ENCODE measurements at places on chromosomes 6 and 20.

GRCh38 chr6:119105282-119105681, 26.8 kb upstream of the FAM184A start:
- no peak for DNase-seq

DNA sequence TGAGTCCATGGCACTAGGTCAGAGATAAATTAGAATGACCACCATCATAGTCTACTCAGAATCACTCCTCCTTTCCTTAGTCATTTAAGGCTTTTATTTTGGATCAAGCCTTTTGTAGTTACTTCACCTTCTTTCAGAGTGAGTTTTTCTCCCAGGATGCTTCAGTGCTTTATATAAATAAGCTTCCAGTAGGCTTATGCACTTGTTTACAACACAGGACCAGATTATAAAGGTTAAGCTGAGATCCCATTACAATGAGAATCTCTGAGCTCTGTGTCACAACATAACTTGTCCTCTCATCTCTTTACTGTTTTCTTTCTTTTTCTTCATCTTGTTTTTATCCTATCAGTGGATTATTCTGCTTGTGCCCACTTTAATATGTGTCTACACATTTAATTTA, 47.9 kb downstream of the CEP57L1 start:
- DNase-seq, result no peak

DNA sequence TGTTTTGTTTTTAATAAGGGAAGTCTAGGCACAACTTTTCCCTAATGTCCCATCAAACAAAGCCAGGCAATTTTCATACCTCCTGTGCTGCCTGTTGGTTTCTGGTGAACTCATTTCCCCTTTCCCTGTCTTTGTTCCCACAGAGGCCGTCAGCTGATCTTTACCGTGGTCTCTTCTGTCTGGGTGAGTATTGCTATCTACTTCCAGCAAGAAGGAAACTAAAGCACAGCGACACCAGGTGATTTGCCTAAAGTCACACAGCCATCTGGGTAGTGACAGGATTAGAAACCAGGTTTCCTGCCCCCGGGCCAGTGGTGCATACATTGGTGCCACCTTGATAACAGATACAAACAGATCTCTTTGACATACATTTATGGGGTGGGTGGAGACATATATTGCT, 59.6 kb downstream of the RAB44 start:
- DNase-seq, result no peak

DNA sequence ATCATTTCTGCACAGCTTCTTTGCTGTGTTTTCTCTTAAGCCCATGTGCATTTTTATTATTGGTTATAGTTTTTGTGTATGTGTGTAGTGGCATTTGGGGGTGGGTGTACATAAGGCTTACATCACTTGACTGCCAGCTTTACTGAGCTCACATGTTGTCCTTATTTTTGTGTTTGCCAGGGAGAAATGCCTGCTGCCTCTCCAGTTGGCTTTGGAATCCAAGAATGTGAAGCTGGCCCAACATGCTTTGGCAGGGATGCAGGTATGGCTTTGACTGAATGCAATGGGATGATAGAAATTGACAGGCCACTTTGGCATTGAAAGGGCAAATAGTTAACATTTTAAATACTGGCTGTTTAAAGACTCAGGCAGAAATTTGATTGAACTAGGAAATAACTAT, 11.4 kb downstream of the PBOV1 start:
- DNase-seq, result no peak

DNA sequence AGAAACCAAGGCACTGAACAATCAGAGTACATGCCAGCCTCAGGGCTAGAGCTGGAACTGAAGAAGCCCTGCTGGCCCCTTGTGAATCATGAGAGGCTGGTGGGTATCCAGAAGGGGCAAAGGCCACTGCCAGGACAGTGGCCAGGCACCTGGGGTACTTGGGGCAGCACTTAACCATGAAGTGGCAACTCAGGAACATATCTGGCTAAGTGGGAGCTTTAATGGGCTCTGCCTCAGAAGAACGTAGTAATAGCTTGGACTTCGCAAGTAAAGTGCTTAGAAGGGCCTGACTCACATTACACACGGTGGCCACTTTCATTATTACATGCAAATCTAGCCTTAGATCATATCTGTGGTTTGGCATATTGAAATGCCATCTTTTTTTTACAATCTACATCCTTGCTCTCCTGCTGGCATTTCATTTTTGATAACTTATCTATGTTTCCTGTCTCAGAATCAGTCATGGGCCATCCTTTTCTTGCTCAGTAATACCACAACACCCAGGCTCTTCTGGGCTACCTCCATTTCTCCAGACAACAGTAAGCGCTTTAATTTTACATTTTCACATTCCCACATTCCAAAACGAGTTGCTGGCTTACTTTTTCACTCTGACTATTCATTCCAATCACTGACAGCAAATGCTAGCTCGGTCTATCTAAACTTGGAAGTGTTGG, 21.6 kb downstream of the NAPB start:
- no peak for DNase-seq

- DNase-seq, result no peak
Measured at GRCh38 chr6:140663772-140664171, 1289.3 kb upstream of the CITED2 start.

GRCh38 chr20:51542033-51542570, 417 bp downstream of the NFATC2 start:
- no peak for DNase-seq

DNA sequence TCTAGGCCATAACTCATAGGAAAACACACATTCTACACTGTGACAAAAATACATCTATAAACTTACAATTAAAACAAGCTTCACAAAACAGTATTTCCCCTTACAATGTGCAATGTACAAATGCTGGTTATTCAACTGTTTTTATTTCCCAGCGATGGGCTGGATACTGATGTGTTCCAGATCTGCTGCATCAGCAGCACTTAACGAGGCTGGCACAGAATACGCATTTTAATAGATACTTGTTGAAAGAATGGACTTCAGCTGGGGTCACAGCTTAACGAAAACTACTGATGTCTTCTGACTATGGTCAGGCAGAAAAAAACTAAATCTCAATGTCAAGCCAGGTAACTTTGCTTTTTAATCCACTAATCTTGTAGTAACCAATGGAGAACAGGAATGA, 70.9 kb downstream of the B4GALT5 start:
- DNase-seq, result no peak

- no peak for DNase-seq
Measured at GRCh38 chr6:1580109-1580508, 29.6 kb upstream of the FOXC1 start.

DNA sequence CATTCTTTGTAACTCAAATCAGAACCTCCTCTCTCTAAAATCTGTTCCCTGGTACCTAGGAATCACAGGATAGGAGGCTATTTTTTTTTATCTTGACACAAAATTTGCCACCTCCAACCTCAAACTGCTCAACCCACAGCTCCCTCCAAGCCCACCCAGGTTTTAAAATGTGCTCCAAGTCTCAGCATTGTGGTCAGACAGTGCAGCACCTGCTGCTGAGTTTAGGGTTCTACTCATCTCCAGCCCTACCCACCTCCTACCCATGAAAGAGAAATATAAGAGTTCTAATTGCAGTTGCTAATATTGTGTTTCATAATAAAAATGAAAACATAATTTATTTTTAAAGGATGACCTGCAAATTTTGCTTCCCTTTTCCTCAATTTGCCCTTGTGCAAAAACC, 496.5 kb downstream of the MAFB start:
- no peak for DNase-seq

DNA sequence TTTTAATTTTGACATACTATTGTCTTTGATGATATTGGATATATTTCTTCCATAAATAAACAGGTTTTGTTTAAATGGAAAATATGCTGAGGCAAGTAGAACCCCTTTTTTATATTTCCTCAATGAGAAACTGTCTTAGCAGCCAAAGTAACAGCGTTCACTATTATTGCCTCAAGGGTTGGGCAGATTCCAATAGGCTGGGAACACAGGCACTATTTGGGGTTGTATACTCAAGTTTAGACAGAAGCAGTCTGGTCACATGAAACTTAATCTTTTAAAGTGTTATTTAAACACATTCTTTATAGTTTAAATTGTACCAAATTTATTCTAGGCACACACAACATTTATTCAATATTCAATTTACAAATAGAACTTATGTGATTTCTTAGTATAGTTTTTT, 520.2 kb downstream of the EYS start:
- no peak for DNase-seq

DNA sequence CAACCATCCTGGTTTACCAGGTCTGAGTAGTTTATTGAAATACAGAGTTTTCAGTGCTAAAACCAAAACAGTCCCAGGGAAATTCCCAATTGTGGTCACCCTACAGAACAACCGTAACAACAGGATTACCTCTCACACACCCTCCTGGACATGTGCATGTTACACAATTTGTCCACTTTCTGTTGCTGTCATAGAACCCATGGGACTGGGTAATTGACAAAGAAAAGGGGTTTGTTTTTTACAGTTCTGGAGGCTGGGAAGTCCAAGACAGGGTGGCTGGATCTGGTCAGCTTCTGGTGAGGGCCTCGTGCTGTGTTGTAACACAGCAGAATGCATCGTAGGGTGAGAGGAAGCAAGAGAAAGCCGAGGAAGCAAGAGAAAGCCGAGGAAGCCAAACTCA, 9.1 kb upstream of the ADA start:
- no peak for DNase-seq

- no peak for DNase-seq
Measured at GRCh38 chr20:63554361-63555278, 661 bp downstream of the FNDC11 start.

GRCh38 chr6:74041420-74041819, 345.4 kb downstream of the CD109 start:
- no peak for DNase-seq

DNA sequence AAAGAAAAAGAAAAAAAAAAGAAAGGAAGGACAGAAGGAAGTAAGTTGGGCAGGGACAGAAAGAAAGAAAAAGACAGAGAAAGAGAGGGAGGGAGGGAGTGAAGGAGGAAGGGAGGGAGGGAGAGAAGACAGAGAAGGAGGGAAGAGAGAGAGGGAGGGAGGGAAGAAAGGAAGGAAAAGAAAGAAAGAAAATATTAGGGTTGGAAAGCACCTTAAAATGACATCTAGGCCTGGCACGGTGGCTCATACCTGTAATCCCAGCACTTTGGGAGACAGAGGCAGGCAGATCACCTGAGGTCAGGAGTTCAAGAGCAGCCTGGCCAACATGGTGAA, 33.2 kb downstream of the FASTKD5 start:
- no peak for DNase-seq

GRCh38 chr6:112311950-112312547, 35.1 kb upstream of the RFPL4B start:
- no peak for DNase-seq

DNA sequence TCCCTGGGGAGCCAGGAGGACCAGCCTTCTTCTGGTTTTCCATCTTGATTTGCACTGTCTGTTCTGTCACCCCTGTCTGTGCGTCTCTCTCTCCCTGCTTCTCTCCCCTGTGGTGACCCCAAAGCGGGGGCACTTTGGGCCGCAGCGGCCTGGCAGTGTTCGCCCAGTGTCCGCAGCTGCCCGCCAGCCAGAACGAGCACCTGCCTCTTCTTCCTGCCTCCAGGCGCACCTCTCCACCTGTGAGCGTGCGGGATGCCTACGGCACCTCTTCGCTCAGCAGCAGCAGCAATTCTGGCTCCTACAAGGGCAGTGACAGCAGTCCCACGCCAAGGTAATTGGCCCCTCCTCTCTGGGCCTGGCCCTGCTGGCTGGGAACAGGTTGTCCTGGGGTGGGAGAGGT, 30.8 kb downstream of the SNPH start:
- no peak for DNase-seq

- DNase-seq, result no peak
Measured at GRCh38 chr6:6890400-6890858, 217.3 kb upstream of the RREB1 start.

DNA sequence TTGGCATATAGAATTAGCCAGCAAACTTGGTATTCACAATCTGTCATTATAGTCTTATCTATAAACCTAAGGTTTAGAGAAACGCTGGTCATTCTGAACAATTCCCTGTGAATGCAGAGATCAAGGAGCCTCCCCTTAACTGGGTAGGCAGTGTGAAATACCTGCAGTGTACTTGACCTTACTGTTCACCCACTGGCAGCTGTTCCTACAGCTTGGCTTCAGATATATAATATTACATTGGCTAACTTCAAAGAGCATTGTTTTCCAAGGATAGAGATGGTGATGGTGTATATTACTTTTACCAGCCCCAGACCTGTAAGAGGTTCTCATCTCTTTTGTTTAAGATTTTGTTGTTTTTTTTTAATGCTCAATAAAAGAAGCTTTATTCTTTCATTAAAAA, 168.3 kb downstream of the ESR1 start:
- no peak for DNase-seq

- DNase-seq, result no peak
Measured at GRCh38 chr6:29647927-29648642, 8.8 kb upstream of the MOG start.

DNA sequence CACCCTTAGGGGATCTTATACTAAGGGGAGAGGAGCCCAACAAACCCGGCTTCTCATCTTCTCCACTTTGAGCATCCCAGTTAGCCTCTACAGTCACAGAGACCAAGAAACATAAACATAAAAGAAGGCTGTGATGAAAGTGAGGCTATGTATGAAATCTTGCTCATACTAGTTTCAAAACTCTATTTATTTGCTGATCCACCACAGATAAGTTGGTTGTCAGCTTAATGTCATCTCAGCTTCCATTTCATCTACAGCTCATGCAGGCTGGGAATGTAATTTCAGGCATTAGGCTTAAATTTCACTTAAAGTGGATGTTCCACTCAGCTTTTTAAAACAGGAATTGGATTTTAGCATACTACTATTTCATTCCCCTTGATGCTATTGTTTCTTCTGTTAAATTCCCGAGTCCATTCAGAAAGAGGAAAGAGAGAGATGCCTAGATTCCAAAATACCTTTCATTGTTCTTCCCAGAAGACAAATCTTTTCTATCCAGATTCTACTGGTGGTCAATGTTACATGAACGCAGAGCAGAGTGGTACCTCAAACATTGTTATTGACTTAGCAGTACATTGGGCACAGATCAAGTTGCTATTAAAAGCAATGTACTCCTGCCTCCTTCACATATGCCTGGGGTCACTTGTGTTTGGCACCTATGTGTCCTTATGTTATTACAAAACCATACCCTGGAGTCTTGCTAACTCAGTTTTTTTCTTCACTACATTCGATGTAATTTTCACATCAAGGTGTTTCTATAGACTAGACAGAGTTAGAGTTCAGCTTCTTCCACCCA, 149.0 kb downstream of the HACE1 start:
- DNase-seq, result no peak

- DNase-seq, result no peak
Measured at GRCh38 chr6:158575550-158575949, 15.7 kb downstream of the TMEM181 start.

- peak; percentile 84 for DNase-seq
Measured at GRCh38 chr6:129500958-129501739, 208.8 kb downstream of the ARHGAP18 start.

DNA sequence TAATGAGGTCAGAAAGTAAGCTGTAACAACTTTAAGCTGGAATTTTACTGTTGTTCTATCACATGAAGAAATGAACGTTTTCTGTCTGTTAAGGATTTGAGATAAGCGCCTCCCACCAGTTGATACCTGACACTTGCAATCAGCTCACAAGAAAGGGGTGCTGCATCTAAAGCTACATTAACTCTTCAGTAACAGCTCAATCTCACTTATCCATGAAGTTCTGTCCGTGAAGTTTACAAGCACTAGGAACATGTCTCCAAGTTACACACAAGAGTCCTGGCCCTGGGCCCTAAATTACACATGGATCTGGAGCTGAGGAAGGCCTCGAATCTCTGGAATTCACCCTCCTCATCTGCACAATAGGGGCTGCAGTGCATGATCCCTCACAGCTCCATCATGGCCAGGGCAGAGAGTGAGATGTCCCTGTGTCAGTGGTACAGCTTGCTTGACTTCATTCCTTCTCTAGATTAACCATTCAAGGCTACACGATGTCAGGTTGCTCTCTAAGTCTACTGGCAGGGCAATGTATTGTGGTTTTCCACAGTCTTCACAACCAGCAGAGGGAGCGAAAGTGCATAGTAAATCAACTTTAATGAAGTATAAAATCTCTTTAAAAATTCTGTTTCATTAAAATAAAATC, 182.4 kb upstream of the MCHR2 start:
- DNase-seq, result no peak

All from prostate gland (tissue), 2 donors.